ENCODE measurements at places on chromosomes 3 and 15. TPM values are rescaled to one million over a fixed set of nuclear protein-coding genes. Genes with fewer than 3 reads are reported as not detected.

The TTC23 gene
- total RNA-seq: 31.9 TPM

The KIF7 gene
- 14.3 TPM for total RNA-seq

The SPINT1 gene
- total RNA-seq: not detected

- DNase-seq: no peak
Measured at GRCh38 chr3:32049916-32050315, 56.5 kb upstream of the GPD1L start.

GRCh38 chr3:133295199-133295901 is 104.5 kb upstream of the BFSP2 start:
- DNase-seq: peak; percentile 9

The RBP2 gene
- not detected for total RNA-seq

The GOLGA8T gene
- total RNA-seq: not detected

GRCh38 chr3:20658491-20658890 is 472.5 kb upstream of the SGO1 start:
- DNase-seq: no peak

The NCBP2 gene
- 44.8 TPM for total RNA-seq

- no peak for DNase-seq
Measured at GRCh38 chr3:54905261-54905888, 22.5 kb downstream of the LRTM1 start.

DNA sequence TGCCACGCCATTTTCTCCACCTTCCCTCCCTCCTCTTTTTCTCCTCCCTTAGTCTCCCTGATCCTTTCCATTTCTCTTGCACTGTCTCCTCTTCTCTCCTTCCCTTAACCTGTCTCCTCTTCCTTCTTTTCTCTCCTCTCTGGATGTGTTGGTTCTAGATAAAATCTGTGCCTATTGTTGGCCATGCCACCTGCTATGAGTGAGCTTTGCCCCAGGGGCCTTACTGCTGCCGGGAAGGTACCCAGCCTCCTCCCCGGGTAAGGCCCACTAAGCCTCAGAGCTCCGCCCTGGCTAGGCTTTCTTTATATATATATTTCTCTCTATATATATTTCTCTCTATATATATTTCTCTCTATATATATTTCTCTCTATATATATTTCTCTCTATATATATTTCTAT is 14.7 kb downstream of the GPD1L start:
- DNase-seq: no peak

The TSC22D2 gene
- 11.3 TPM for total RNA-seq

DNA sequence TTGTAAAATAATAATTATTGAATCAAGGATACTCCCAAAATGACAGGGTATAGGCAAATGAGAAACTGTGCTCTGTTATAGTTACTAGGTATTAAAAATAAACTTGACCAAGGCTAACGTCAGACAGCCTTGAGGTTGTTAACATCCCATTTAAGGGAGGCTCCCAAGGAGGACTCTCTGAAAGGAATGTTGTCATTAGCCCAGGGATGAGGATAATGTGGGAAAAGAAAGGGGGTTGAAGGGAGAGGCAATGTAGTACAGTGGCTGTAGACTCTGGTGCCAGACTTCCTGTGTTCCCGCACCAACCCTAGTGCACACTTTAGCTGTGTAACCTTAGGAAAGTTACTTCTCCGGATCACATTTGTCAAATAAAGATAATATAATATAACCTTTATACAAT is 47.0 kb upstream of the RARB start:
- no peak for DNase-seq

The RARRES1 gene
- total RNA-seq: 4.9 TPM

GRCh38 chr3:114709102-114709501 is 415.3 kb downstream of the TIGIT start:
- no peak for DNase-seq

- DNase-seq: no peak
Measured at GRCh38 chr3:73228437-73228836, 167.0 kb downstream of the EBLN2 start.

The MESP2 gene
- total RNA-seq: not detected

The C3orf20 gene
- not detected for total RNA-seq

The ACKR2 gene
- total RNA-seq: not detected

DNA sequence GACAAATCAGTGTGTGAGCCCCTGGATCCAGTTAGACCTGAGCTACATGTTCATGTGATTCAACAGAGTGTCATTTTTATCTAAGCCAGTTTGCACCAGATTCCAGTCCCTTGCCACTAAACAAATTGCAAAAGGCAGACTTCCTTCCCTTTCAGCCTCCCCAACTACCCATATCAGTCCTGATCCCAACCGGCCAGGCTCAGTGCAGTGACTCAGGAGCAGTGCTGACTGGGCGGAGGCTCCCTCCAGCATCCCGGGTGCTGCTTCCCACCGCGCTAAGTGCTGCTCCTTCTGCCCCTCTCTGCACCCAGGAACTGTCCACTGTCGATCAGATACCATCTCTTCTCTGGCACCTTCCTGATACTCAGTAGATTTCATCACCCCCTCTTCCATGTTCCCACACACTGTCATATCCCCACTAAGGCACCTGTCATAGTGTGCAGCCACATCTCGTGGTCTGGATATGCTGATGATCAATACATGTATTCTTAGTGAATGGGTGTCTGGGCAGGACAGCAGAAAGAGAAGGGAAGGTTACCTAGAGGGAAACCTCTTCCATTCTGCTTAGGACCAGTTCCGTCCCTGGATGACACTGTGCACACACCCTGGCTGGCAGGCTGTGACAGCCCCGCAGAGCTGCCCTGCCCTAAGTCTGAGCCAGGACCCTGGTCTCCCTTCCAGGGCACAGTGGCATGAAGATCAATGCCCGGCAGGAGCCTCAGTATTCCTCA is 108.8 kb upstream of the RAD18 start:
- no peak for DNase-seq

- no peak for DNase-seq
Measured at GRCh38 chr15:76035593-76035992, 23.4 kb upstream of the NRG4 start.

- peak; percentile 21 for DNase-seq
Measured at GRCh38 chr15:100261302-100262240, 80.2 kb downstream of the ADAMTS17 start.

The SLC24A5 gene
- total RNA-seq: not detected

GRCh38 chr15:98943051-98943508 is 64.5 kb downstream of the PGPEP1L start:
- DNase-seq: peak; percentile 15

DNA sequence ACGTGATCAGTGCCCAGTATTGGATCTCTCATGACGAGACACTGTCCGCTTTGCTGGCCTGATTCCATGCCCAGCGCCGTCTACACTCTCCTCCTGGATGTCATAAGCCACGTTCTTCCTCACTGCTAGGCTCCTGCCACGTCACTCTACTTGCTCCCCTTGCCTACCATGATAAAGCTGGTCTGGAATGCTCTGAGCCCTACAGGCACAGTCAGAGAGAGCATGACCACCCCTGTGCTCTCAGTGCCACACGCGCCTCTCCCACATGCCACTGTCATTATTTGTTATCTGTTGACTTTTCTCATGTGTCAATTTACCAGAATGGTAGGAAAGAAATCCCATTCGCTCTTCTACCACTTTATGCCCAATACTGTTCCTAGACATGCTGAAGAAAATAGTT is 148.6 kb downstream of the ANO10 start:
- DNase-seq: no peak

The CPNE9 gene
- not detected for total RNA-seq

- DNase-seq: no peak
Measured at GRCh38 chr15:77702211-77702957, 69.7 kb upstream of the LINGO1 start.

- no peak for DNase-seq
Measured at GRCh38 chr3:193944518-193944884, 191.4 kb upstream of the HES1 start.

The COL7A1 gene
- total RNA-seq: 86.6 TPM

- no peak for DNase-seq
Measured at GRCh38 chr3:149128821-149129220, 617 bp upstream of the HPS3 start.

DNA sequence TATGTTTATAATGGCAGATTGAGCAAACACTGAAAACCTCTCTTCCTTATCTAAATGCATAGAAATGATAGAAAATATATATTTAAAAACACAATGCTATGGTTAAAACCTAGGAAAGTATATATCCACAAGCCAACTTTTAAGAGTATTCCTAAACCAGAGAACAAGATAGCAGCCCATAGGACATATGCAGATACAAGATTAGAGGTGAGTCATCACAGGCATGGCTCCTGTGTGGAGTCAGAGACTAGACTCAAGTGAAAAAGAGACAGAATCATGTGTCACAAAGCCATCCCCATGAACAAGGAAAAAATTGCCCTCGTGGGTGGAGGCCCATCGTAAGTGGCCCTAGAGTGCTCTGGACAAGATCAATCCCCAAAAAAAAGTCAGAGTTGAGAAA is 199.4 kb upstream of the PPP2R3A start:
- no peak for DNase-seq

DNA sequence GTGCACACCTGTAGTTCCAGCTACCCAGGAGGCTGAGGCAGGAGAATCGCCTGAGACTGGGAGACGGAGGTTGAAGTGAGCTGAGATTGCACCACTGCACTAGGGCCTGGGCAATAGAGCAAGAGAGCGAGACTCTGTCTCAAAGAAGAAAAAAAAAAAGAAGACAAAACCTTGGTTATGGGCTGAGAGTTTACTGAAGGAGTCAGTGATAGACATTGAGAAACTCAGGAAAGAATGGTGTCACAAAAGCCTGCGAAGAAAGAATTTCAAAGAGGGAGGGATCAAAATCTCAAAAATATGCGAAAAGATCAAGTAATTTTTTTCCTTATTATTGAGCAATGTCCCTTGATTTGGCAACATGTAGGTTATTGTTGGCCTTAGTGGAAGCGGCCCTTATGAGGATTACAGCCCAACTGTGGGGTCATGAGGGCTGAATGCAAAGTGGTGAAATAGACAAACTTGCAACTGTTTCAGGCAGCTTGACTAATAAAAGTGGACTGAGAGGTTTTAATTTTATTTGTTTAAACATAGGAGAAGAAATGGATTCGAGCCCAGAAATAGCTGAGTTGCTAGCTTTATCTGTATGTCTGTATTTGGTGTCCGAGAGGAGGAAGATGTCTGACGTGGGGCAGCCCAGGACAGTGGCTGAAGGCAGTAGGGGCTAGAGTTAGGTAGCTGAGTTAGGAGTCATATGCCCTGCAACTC is 18.8 kb upstream of the CELF6 start:
- DNase-seq: no peak

The SELENOS gene
- 181 TPM for total RNA-seq

The TNFSF10 gene
- not detected for total RNA-seq

- DNase-seq: no peak
Measured at GRCh38 chr3:175129571-175129970, 270.4 kb downstream of the NAALADL2 start.

The ZNF501 gene
- total RNA-seq: 4.4 TPM

DNA sequence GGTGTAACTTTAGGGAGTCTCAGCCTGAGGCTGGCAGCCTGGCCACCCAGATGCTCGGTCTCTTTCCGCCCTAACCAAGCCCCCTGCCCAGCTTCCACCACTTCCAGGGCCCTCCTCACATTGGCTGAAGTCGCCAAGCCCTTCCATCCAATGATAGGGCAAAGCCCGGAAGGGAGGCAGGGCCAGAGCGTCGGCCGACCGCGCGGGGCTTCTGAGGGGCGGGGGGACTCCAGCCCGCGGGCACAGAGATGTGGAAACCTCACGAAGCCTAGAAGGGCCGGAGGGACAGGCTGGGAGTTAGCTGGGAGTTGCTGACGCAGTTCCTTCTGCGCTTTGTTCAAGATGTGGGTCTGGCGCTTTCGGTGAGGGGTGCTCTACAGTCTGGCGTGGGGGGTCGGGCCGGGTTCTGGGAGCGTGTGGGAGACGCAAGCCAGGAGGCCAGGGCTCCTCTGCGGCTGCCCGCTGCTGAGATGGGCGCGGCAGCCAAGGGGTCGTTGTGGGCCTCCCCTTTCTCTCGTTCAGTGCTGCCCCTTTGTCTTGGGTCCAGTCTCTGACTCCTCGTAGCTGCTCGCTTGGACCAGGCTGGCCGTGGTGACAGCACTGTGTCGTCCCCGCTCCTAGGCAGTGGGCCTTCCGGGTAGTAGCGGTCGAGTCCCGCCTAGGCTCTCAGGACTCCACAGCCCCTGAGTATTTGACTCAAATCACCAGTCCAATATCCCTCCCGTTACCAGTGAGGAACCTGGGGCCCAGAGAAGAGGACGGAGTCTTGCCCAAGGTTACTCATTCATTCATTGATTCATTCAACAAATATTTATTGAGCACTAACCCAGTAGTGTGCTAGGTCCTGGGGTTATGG is at the start of gene ZNF660:
Gene ZNF660, plus strand, starts transcription at position 319 of the 856 bp plus-strand sequence. CDS start 9,230 bp downstream, outside the sequence.
- DNase-seq: peak; percentile 71

The THAP10 gene
- 3.9 TPM for total RNA-seq

- DNase-seq: no peak
Measured at GRCh38 chr3:112464264-112464663, 35.0 kb downstream of the BTLA start.

DNA sequence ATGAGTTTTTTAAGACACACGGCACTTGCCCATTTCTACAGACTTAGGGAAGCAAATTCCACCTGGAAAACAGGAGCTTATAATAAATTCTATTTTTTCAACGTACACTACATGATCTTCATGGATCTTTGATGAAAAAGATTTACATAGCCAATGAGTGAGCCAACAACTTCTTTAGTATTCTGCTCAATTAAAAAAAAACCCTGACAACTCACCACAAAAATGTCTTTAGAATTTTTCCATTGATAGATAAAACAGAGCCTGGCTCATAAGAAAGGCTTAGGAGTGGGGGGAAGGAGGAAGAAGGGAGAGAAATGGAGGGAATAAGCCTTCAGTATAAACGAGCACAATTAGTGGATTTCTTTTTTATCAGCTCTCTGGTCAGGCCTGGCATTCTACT is 126.7 kb downstream of the ATP10A start:
- DNase-seq: no peak

GRCh38 chr3:104909198-104909597 is 457.5 kb upstream of the ALCAM start:
- DNase-seq: peak; percentile 36

GRCh38 chr3:107545680-107546120 is 22.9 kb downstream of the BBX start:
- DNase-seq: no peak

- no peak for DNase-seq
Measured at GRCh38 chr3:10962481-10963036, 30.0 kb upstream of the SLC6A1 start.
